ENCODE measurements at places on chromosomes 3 and 15. TPM values are rescaled to one million over a fixed set of nuclear protein-coding genes. Genes with fewer than 3 reads are reported as not detected.

GRCh38 chr15:77582763-77583162 lies 49.9 kb downstream of the LINGO1 start:
- H3K27ac ChIP-seq, result no peak overlapping the region
- H3K4me1 ChIP-seq, result peaks cover 4% of the 10 kb centered on the region
- H3K4me3 ChIP-seq, result no peak overlapping the region
- DNase-seq, result peak; percentile 29

DNA sequence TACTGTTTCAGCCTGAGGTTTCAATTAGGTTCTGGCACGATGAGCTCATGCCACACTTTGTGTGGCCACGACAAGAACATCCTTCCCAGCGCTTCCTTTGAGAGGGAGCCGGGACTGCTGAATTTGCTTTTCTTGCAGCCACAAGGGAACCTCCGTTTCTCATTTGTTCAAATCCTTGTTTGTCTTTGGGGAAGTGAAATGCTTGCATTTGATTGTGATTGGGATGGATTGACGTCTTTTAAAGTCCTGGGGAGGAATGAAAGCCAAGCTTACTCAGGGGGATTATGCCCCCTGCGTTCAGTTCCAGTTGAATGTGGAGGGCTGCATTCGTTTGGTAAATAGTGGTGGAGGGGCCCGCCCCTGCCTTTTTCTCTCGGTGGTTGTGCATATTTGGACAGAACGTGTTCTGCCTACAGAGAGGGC lies 277.6 kb downstream of the THSD4 start:
- DNase-seq, result no peak
- H3K36me3 ChIP-seq, result no peaks in the 10 kb centered on the region
- H3K4me1 ChIP-seq, result no peaks in the 10 kb centered on the region
- H3K4me3 ChIP-seq, result no peak overlapping the region
- no peak overlapping the region for H3K27ac ChIP-seq

- H3K27me3 ChIP-seq, result no peaks in the 10 kb centered on the region
- H3K4me1 ChIP-seq, result no peaks in the 10 kb centered on the region
- H3K4me3 ChIP-seq, result no peak overlapping the region
Observed at GRCh38 chr3:99803297-99803696, 14.4 kb upstream of the CMSS1 start.

GRCh38 chr15:74243431-74243830 lies 7.3 kb downstream of the CCDC33 start:
- H3K36me3 ChIP-seq, result no peaks in the 10 kb centered on the region
- DNase-seq, result no peak
- H3K4me3 ChIP-seq, result no peak overlapping the region
- no peak overlapping the region for H3K27ac ChIP-seq
- peaks cover 14% of the 10 kb centered on the region for H3K27me3 ChIP-seq
- peaks cover 23% of the 10 kb centered on the region for H3K4me1 ChIP-seq

The PARP16 gene
- 11.5 TPM for total RNA-seq

- no peaks in the 10 kb centered on the region for H3K27me3 ChIP-seq
- no peak overlapping the region for H3K4me3 ChIP-seq
- H3K36me3 ChIP-seq, result no peaks in the 10 kb centered on the region
- no peak overlapping the region for H3K27ac ChIP-seq
Observed at GRCh38 chr3:78706906-78707523, 1060.8 kb downstream of the ROBO1 start.

- no peak overlapping the region for H3K27ac ChIP-seq
- H3K4me3 ChIP-seq, result no peak overlapping the region
- H3K36me3 ChIP-seq, result no peaks in the 10 kb centered on the region
- no peaks in the 10 kb centered on the region for H3K4me1 ChIP-seq
- DNase-seq, result no peak
Observed at GRCh38 chr15:35717721-35718120, 171.8 kb upstream of the DPH6 start.

The TRIM42 gene
- total RNA-seq, result not detected

The BTLA gene
- 0.82 TPM for total RNA-seq

DNA sequence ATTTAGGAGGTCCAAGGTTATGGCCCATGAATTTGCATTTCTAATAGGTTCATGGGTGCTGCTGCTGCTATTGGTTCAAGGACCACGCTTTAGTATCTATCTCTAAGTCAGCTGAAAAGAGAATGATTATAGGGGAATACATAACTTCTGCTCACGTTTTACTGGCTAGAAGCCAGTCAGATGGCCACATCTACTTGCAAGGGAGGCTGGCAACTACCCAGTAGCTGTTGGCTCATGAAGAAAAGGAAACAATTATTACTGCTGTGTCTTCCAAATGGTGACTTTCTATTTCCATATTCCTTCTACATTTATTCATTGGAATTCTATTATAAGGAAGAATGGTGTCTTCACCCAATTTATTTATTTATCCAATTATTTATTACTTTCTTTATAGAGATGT lies 54.2 kb downstream of the SLC25A36 start:
- no peaks in the 10 kb centered on the region for H3K4me1 ChIP-seq
- H3K27me3 ChIP-seq, result no peaks in the 10 kb centered on the region
- H3K4me3 ChIP-seq, result no peak overlapping the region
- H3K36me3 ChIP-seq, result no peaks in the 10 kb centered on the region
- DNase-seq, result no peak

The HIGD2B gene
- not detected for total RNA-seq

GRCh38 chr3:143001034-143001368 lies 369 bp upstream of the U2SURP start:
- no peaks in the 10 kb centered on the region for H3K36me3 ChIP-seq
- H3K4me1 ChIP-seq, result peaks cover 20% of the 10 kb centered on the region
- peak overlapping the region; percentile 91 for H3K27ac ChIP-seq
- no peaks in the 10 kb centered on the region for H3K27me3 ChIP-seq
- no peak for DNase-seq
- peak overlapping the region; percentile 97 for H3K4me3 ChIP-seq
